Vagina (tissue), 2 donors: ENCODE measurements at places on chromosomes 12 and 14. TPM values are rescaled to one million over a fixed set of nuclear protein-coding genes. Genes with fewer than 3 reads are reported as not detected.

Gene FIGNL2
- total RNA-seq = not detected

Gene PFKM
- 29.0 TPM for total RNA-seq

DNA sequence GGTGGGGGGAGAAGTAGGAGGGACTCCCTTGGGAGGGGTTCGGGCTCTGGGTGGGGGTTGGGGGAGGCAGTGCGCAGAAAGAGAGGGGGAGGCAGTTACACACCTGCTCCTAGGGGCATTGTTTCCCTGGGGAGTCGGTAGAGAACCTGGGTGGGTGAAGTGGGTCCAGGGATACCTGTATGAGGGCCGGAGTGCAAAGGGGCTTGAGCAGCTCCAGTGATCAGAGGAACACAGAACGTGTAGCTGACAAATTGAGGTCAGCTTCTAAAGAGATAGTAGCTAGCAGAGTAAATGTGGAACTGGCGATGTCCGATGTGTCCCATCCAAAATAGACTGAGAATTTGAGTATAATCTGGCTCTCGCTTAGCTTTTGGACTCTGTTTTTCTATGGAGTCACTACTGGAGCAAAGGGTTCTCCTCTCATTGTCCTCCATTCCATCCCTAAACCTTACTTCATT, 502 bp downstream of the SMARCD1 start:
- H3K36me3 ChIP-seq = peaks cover 40% of the 10 kb centered on the region
- peak overlapping the region; percentile 85 for H3K4me3 ChIP-seq
- peaks cover 26% of the 10 kb centered on the region for H3K4me1 ChIP-seq
- DNase-seq = no peak
- H3K27ac ChIP-seq = peak overlapping the region; percentile 96
- no peaks in the 10 kb centered on the region for H3K27me3 ChIP-seq

- no peak for DNase-seq
- no peaks in the 10 kb centered on the region for H3K27me3 ChIP-seq
- H3K4me1 ChIP-seq = peaks cover 73% of the 10 kb centered on the region
These were observed 106.1 kb downstream of the DAD1 start for GRCh38 chr14:22482782-22483553.

- no peak overlapping the region for H3K27ac ChIP-seq
- no peaks in the 10 kb centered on the region for H3K27me3 ChIP-seq
These were observed 39.9 kb downstream of the INSM2 start for GRCh38 chr14:35573911-35574310.

DNA sequence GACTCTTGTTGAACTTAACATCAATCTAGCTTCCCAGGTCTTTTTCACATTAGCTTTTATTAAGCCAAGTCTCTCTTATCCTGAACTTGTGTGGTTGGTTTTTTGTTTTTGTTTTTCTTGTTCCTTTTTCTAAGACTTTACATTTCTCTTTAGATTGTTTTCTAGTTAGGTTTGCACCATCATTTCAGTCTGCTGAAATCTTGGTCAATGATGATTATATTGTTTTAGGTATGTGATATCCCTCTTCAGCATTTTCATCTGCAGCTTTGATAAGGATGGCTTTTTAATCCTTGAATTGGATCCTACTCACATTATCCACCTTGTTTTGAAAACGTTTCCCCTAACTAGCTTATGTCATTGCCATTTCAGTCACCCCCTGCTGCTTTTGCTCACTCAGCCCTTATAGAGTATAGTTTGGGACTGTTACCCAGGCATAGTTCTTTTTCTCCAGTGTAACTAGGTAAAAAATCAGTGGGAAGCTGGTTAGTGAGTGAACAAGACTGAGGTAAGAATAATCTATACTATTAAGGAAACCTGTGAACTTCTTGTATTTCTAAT, 22.0 kb downstream of the YLPM1 start:
- no peaks in the 10 kb centered on the region for H3K4me1 ChIP-seq
- H3K27me3 ChIP-seq = no peaks in the 10 kb centered on the region
- H3K36me3 ChIP-seq = peaks cover 46% of the 10 kb centered on the region
- H3K4me3 ChIP-seq = no peak overlapping the region
- DNase-seq = no peak
- no peak overlapping the region for H3K27ac ChIP-seq
